Fibroblast of lung (primary cell): ENCODE measurements at places on chromosomes 12 and 14.
A peak's percentile ranks its signal among the peaks of the same experiment; 100 is the strongest.

DNA sequence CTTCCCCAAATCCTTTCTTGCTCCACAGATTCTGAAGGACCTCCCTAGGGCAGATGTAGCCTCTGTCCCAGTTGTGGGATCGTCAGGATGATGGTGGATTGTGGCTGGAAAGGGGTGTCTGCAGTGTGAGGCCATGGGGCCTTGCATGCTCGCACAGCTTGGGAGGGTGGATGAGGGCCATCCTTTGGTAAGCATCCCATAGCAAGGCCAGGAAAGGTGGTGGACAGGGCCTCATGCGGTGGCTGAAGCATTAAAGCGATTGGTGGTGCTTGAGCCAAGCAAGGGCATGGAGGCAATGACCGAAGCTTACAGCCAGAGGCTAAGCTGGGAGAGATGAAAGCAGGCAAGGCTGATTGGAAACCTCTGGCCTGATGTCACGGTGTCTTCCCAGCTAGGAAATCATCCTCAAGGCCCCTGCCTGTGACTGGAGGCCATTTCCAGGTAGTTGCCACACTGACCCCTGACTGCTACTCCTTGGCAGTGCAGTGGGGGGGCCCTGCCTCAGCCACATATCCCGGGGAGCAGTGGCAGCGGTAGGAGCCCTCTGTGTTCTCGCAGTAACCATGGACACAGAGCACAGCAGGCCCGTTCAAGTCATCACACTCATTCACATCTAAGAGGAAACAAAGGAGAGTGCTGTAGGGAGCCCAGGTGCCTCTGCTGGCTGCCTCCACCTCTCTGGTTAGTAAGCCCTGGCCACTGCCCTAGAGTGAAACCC is 7.0 kb downstream of the ISCA2 start:
- DNase-seq: no peak

DNA sequence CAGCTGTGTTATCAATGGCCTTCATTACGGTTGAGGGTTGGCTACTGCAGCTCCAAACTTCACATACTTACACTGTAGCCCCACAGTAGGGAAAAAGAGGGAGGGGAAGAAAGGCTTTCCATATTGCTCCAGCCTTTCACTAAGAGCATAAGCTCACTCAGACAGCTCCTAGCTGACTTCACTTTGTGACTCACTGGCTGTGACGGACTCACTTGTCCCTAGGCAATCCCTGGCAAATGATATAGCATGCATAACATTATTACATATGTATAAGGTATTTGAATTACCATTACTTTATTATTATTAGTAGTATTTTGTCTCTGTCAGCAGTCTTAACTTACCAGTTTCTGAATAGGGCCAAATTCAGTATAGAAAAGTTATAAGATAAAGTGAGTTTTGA is 350.7 kb downstream of the RMST start:
- no peak for DNase-seq

GRCh38 chr12:2343681-2344080 is 290.9 kb downstream of the CACNA1C start:
- no peak for DNase-seq

DNA sequence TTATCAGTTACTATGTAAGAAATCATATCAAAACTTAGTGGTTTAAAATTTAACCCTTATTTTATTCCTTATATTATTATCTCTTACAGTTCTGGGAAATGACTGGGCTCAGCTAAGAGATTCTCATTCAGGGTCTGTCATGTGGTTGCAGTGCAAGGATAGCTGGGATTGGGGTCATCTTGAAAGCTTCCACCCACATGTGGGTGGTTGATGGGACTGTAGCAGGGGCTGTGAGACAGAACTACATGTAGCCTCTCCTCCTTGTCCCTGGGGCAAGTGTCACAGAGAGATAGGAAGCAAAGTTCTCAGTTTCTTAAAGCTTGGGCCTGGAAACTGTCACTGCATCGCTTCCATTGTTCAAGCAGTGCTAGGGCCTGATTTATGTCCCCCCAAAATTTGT is 57.8 kb downstream of the DACT1 start:
- no peak for DNase-seq

DNA sequence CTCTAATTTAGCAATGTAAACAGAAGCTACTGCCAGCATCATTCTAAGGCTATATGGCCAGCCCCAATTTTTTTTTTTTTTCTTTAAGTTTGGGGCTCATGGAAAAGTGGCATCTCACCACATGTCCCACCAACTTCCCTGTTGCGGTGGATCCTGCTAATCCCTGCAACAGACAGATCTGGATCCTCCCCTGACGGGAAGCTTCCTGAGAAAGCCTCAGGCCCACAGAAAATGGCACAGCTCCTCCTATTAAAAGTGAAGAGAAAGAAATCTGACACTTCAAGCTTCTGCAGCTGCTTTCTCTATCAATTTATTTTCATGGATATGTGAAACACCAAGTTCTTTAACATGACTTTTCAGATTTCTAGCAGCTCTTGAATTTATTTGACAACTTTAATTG is 433.8 kb upstream of the DCN start:
- DNase-seq: no peak

DNA sequence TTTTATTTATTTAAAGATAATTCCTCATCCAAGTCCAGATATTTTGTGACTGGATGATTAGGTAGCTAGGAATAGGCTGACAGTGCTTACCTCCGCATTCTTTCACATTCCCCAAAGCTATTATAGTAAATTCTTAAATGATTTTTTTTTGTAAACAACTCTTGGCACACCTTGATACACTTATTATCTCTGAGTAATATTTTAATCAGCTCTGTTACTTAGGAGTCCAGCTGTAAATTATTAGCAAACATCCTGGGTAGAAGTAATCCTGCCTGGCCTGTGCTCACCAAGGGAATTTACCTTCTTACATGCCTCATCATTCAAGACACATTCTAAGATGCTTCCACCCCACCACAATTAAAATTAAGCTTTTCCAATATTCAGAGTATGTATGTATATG is 186.1 kb downstream of the SLC2A13 start:
- DNase-seq: no peak

DNA sequence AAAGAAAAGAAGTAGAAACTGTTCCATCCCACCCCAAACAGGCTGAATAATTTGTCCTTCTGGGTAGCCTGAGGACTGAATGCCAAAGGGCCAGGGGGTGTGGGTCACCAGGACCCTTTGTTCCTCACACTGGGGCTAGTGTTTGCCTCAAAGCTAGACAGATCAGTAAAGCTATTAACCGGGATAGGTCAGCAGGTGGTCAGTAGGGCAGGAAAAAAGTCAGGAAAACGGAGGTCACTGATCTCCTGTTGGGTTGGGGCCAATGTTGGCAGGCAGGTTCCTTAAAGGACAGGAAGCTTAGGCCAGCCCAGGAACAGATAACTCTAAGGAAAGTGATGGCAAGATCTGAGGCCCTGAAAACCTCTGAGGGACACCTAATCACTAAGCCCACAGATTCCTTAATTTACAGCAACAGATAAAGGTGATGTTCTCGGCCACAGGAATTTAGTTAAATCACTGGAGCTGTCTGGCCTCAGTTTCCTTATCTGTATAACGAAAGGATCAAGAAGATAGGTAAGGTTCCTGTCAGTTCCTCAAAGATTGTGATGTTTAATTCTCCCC is 22.7 kb upstream of the TMPO start:
- DNase-seq: no peak

DNA sequence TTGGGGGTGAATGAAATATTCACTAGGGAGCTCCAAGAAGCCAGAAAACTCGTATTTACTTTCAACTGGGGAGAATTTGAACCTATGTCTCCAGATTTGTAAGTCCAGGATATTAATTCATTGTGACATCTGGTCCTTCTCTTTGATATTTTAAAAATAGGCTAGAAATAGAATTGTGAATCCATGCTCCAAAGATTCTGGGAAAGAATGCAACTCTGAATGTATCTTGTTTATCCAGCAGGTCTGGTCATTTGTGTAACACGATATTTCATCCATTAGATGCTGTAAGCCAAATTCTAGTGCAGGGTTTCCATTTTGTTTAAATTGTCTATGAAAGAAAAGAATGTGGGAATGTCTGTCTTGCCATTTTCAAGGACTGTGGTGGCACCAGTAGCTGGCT is 334.7 kb downstream of the BMP4 start:
- DNase-seq: no peak

- DNase-seq: no peak
Observed at GRCh38 chr14:96590190-96590864, 88.1 kb downstream of the PAPOLA start.

DNA sequence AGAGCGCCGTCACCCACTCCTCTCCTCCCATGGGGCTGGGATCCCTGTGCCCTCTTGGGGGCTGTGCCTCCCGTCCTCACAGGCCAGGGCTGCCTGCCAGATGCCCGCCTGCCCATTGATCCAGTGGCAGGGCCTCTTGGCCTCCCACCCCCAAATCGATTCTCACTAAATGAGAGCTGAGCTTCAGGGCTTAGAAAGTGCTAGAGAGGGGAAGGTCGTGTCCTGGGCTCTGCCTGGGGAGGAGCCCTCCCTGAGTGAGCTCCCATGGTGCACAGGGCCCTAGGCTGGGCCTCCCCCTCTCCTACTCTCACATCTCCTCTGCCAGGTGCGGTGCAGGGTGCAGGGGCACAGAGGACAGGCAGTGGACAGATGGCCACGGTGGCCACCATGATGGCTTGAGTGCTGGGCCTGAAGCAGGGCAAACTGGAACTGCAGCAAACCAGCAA is 9.2 kb downstream of the BEGAIN start:
- no peak for DNase-seq

- DNase-seq: peak; percentile 51
Observed at GRCh38 chr12:74365178-74365964, 172.3 kb upstream of the ATXN7L3B start.

DNA sequence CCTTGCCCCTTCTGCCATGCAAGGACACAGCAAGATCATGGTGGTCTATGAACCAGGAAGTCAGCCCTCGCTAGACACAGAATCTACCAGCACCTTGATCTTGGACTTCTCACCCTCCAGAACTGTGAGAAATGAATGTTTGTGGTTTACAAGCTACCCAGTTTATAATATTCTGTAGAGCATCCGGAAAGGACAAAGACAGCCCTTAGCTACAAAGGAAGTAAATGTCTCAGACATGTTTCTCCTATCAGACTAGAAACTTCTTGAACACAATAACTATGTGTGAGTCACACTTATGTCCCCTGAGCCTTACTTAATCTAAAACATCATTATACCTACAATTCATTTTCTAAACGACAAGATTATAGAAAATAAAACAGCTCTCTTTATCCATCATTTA is 176.7 kb downstream of the KLHL28 start:
- DNase-seq: peak; percentile 72

DNA sequence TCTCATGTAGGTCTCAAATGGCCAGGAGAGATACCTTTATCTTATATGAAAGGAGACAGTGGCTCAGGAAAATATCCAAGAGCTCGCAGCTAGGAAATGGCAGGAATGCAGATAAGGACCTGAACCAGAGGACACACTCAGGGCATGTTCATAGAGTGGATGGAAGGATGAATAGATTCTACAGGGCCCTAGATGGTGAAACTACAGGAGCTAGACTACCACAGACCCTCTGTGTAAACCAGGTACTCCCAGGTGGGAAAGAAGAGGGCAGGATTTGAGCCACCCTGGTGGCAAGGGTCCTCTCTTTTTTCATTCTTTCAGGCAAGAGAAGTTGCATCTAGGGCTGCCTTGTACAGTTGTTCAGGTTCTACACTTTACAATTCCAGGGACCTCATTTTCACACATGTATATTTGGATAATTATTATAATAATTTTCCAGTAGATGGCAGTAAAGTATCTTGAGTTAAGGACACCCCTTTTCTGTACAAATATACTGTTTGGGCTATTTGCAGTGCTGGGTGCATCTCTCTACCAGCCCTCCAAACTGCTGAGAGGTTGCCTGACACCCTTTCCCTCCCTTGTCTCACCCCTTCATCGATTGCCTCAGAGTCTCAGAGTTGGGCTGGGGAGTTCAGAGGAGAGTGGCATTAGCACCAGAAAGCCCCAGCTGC is 10.5 kb upstream of the ZDHHC22 start:
- DNase-seq: peak; percentile 42

DNA sequence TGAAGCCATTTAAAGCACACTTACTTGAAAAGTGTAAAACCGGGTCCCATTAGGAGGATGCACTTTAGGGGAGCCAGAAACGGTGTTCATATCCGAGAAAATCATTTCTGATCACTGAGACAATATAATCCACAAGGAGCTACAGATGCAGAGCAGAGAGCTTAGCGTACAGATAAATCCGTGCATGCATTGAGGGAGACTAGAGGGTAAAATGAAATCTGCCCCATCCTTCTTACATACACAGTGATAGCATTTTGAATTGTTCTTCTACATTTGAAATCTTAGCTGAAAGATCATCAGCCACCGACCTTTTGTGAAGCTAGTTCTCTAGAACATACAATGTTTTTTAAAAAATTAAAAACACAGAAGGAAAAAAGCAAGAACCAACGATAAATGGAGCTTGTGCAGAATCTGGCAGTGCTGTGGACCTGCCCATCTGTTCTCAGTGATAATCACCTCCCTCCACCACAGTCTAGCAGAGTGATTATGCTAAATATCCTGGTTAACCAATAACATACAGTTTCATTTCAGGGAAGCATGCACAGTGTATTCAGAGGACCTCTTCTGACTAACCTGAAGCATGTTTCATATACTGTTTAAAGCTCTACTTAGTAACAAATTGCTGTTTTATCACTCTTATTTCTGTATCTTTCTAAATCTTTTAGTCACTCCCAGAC is 161.1 kb downstream of the PPFIA2 start:
- no peak for DNase-seq

GRCh38 chr14:96638041-96638855 is 136.1 kb downstream of the PAPOLA start:
- DNase-seq: no peak

DNA sequence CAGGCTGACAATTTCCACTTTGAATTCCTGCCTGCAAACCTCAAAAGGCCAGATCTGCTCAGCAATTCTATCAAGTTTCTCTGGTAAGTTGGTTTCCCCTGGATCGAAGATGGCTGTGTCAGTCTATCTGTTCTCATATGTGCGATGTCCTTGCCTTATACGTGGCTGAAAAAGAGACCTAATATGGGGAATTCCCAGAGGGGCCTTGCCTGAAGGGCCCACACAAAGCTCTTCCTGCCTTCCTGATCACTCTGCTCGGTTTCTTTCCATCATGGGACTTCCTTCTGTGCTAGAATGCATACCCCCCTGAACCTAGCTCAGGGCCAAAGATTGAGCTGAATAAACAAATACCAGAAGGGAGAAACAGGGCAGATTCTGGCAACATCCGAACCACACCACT is 13.2 kb downstream of the TCL1B start:
- DNase-seq: no peak

DNA sequence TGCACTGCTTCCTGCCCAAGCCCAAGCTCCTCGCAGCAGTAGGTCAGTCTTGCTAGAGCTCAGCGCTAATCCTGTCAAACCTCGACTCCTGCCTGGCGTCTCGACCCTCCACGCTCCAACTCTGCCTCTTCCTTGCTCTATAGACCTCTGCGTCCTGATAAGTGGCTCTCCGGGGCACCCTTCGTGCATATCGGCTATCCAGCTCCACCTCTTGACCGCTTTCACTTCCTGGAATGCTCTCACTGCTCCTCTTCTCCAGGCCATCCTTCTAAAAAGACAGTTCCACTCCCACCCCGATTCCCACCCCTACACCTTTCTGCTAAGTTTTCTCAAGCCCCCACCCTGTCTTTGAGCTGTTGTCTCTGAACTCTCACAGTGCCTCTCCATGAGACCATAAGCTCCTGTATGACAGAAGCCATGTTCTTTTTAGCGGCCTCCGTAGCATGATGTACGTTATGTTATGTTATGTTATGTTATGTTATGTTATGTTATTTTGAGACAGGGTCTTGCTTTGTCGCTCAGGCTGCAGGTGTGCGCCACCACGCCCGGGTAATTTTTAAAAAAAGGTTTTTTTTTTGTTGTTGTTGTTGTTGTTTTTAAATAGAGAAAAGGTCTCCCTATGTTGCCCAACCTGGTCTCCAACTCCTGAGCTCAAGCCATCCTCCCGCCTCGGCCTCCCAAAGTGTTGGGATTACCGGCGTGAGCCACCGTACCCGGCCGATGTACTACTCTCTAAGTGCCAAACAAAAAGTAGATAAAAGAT is 601 bp downstream of the COX14 start:
- no peak for DNase-seq
